Dorsolateral prefrontal cortex (tissue), 122 donors: ENCODE measurements at places on chromosomes 5 and 9.

DNA sequence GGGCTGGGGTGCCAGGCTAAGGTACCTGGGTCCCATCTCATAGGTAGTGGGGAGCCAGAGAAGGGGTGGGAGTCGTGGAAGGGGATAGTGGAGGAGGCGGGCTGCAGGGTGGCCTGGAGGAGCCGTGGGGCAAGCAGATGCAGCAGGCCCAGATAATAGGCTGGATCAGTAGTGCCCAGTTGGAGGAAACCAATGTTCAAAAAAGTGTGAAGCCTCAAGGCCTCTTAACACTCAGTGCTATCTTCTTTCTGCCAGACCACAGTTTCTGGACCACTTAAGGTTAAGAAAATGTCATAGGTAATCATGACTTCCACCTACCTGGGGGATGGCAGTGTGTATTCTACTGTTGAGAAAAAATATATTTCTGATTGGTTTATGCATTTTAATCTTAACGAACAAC, 63.3 kb upstream of the TGFBR1 start:
- no peak for DNase-seq

DNA sequence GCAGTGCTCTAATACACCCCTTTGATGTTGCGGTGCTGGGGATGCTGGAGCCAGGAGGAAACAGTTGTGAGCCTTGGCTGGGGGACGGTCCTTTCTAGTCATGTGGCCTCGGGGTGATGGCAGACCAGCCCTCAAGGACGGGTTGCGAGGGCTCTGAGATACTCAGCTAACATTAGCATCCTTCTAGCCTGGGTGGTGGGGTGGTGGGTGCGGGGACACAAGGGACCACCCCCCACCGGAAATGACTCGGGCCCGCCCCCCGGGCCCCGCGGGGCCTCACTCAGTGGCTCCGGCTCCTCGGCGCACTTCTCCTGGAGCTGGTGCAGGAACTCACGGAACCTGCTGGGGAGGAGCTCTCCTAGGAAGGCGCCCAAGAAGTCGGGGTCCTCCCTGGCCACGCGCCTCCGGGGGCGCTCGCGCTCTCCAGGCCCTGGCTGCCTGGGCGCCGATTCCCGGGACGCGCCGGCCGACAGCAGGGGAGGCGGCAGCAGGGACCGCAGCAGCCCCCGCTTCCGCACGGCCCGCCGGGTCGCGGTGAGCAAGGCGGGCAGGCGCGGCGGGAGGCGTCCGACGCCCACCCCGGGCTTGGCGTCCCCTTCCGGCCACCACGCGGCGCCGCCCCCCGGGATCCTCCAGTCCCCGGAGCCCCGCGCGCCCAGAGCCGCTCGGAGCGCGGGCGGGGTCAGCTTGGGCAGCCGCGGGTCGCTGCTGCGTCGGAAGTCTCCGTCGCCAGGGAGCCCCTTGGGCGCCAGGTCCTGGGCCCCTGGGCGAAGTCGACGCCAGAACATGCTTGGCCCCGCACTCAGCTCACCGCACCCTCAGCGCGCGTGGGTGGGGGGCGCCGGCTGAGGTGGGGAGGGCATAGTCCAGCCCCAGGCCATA, 873 bp downstream of the C9orf50 start:
- DNase-seq, result no peak

DNA sequence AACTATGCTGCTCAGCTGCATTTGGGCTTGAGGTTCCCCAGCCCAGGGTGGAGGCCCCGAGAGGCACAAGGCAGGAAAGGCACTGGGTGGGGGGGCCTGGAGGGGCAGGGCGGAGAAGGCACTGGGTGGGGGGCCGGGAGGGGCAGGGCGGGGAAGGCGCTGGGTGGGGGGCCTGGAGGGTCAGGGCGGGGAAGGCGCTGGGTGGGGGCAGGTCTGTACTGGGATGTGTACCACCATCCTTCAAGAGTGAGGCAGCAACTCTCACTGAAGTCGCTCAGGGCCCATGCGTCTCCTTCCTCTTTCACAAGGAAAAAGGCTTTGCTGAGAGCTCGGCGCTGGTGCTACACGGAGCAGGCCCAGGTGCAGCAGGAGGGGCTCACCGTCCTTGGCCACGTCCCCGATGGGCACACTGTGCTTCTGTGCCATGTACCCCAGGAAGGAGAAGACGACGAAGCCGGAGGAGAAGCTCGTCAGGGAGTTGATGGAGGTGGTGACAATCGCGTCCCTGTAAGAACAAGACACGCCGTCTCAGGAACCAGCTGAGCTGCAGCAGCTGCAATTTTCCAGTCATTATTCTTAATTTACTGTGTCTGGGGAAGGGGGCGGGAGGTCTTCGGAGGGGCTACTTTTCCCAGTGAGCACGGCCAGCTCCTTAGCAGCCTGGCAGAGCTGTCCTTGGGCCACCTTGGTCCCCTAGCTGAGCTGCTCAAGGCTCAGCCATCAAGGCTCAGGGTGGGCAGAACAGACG, 30.8 kb downstream of the SLC6A3 start:
- no peak for DNase-seq

DNA sequence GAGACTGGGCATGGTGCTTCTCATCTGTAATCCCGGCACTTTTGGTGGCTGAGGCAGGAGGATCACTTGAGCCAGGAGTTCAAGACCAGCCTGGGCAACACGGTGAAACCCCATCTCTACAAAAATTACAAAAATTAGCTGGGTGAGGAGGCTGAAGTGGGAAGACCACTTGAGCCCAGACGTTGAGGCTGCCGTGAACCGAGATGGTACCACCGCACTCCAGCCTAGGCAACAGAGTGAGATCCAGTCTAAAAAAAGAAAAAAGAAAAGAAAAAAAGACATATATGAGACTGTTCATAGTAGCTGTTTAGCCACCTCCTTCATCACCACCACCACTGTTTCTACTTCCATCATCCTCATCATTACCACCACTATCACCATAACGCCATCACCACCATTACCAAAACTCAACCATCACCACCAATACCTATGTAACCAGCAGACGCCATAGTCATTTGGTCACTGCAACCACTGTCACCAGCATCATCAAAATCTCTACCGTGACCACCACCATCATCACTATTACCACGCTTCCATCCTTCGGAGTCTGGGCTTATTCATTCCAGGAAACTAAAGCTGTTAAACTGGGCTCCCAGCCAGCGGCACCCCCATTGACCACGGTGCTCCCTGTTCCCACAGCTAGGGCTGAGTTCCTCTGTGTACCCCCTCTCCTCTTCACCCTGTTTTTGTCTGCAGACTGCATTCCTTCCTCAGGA, 8.4 kb upstream of the KIF12 start:
- no peak for DNase-seq
